ENCODE measurements at places on chromosomes 5 and 9.
A peak's percentile ranks its signal among the peaks of the same experiment; 100 is the strongest.

- DNase-seq: no peak
Observed at GRCh38 chr5:150616506-150616905, 24.0 kb upstream of the SYNPO start.

DNA sequence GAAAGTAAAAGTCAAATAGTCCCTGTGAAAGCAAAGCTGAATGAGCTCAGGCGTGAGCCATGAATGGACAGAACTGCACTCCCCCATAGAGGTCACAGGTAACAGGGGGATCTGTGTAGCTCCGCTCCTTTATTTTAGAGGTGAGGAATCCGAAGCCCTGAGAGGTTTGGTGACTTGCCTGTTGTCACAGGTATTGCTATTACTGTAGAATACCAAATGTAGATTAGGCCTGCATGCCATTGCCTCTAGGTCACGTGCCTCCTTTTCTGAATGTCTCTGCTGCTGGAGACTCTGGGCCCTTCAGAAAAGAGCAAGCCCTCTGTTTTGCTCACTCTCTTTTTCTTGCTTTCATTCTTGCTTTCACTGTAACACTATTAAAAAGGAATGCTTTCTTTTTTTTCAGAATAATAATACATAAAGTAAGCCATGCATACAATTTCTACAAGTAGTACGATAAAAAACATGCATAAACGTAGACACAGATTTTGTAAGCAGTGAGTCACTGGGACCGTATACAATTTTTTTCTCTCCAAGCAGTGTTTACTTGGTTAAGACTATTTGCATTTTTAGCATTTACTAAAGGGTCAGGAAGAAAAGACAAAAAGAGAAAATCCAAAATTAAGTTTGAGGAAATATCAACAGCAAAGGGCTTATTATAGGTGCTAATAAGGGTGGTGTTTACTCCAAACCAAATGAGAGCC lies 568.7 kb upstream of the ADAMTS16 start:
- DNase-seq: no peak

GRCh38 chr9:126719618-126720031 lies 85.2 kb upstream of the ZBTB43 start:
- peak; percentile 82 for DNase-seq

DNA sequence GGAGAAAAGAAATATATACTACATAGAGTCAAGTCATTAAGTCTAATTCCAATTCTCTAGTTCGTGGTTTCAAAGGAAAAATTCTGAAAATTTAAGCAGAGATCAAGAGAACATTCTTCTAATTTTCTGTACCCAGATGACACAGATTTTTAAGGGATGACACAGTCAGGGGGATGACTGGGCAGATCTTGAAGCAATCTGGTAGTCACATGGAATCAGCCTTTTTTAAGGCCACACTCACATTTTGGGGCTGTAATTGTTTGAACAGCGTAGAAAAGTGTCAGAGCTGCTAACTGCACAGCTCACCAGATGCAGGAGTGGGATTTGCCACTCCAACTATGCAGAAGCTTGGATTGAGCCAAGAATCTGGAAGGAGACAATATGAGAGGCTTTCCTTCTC lies 20.4 kb downstream of the PDE4D start:
- no peak for DNase-seq

DNA sequence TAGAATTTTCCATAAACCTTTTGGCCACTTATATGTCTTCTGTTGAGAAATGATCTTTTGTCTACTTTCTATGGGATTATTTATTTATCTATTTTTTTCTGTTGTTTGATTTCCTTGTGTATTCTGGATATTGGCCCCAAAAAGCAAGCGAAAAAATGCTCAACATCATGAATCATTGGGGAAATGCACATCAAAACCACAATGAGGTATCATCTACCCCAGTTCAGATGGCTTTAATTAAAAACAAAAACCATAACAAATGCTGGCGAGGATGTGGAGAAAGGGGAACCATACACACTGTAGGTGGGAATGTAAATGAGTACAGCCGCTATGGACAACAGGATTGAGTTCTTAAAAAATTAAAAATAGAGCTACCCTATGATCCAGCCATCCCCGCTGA lies 125.0 kb upstream of the LPCAT1 start:
- DNase-seq: no peak
